IMR-90 (cell line): ENCODE measurements at places on chromosomes 4 and X. TPM values are rescaled to one million over a fixed set of nuclear protein-coding genes. Genes with fewer than 3 reads are reported as not detected.
A peak's percentile ranks its signal among the peaks of the same experiment; 100 is the strongest.

The C4orf54 gene
- not detected in 2 replicates for total RNA-seq

The SSX4B gene
- total RNA-seq: not detected in 2 replicates

The GPRASP1 gene
- 1.3 and 1.7 TPM in 2 replicates for total RNA-seq

The BANK1 gene
- under 0.01 and 0.28 TPM in 2 replicates for total RNA-seq

The TMA16 gene
- 9.3 and 42.5 TPM in 2 replicates for total RNA-seq

The PFKFB1 gene
- total RNA-seq: under 0.01 TPM in 1 of 2 replicates, not detected in the other

The GATA1 gene
- total RNA-seq: not detected in 2 replicates

The ZNF630 gene
- total RNA-seq: 0.28 and 0.54 TPM in 2 replicates

GRCh38 chrX:70289168-70289792 is 447 bp downstream of the PDZD11 start:
- DNase-seq: peak; percentile 2

DNA sequence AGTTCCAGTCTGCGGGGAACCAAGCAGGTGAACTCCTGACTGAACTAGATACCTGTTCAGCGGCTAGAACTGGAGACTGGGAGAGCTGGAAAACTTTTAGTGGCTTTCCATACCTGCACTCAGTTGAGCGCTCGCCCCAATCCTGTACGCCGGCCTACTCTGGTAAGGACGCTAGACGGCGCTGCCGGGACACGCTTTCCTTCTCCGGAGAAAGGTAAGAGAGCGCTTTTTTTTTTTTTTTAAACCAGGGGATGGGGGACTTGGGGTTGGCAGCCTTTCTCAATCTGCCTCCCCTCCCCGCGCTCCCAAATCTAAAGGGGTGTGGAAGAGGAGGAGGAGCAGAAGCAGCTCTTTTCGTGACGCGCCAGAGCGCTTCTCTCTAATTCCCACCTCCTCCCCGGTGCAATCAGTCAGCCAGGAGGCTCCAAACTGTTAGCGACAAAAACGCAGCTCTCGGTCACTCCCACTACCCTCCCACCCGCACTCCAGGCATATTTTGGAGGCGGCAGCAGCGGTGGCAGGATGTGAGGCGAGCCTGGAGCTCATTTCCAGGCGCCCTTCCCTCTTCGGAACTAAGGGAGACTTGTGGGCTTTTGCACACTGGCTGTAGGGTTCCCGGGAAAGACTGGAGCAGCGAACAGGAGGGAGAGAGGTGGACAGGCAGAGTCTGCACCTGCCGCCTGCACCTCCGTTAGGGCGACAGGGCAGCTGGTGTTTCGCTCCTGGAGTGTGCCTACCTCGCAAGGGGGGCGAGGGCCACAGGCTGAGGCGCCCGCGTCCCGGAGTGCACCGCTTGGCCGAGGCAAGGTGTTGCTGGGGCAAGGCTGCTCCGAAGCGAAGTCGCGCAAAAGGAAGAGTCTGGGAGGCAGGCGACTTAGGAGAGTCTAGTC is at the start of gene IL1RAPL2:
Gene IL1RAPL2, plus strand, starts transcription at position 409 of the 890 bp plus-strand sequence.
- DNase-seq: no peak

DNA sequence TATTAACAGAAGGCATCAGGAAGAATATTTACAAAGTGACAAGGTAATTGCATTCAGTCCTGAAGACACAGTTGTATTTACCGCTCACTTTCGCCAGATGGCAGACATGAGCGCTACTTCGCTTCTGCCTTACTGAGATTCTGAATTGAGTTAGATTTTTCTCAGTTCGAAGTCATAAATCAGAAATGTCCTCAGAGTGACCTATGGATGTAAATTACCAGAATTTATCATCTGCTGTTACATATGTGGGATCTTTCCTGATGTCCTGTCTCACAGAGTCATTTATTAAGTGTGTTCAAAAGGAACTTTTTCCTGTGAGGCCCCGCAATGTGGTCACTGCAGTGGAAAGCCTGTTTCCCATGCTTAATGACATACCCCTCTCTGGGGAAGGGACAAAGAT is 97.3 kb upstream of the DCLK2 start:
- DNase-seq: peak; percentile 65

GRCh38 chr4:169220854-169221411 is 49.8 kb downstream of the SH3RF1 start:
- DNase-seq: peak; percentile 49

DNA sequence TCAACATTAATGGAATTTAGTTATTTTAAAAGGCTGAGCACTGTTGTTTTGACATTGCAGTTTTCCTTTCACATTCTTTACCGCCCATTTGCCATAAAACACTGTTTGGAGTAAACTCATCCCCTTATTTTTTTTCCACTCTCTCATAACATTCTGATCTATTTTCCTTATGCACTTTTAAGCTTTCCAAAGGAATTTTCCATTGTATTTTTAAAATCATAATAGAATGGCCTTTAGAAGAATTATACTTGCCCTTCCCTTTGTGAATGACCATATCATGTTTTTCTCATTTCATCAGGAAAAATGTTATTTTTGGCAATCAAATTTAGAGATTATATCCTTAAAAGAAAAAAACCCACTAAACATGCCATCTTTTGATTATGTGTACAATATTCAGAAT is 1074.2 kb downstream of the STIM2 start:
- DNase-seq: no peak

- no peak for DNase-seq
Measured at GRCh38 chr4:89298788-89299152, 8.8 kb downstream of the GPRIN3 start.
